Right renal cortex interstitium (tissue), 3 donors: ENCODE measurements at places on chromosomes 12 and 14. TPM values are rescaled to one million over a fixed set of nuclear protein-coding genes. Genes with fewer than 3 reads are reported as not detected.

DNA sequence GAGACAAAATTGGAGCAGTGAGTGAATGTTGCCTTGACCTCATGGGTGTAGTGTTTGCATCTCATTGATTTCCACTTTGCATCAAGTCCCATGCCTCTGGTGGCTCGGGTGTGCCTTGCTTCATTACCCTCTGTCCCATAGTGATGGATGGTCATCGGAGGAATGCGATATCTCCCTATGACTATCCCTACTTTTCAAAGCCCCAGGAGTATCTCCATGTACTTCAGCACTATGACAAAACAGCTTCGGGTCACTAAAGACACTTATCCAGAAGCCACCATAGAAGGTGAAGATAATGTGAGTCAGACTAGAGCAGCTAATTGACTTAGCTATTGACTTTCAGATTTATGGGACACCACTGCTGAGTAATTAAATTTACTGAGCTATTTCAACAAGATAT, 355.1 kb upstream of the CCDC196 start:
- DNase-seq = no peak

- DNase-seq = no peak
Measured at GRCh38 chr12:210277-211141, 3.4 kb downstream of the SLC6A12 start.

DNA sequence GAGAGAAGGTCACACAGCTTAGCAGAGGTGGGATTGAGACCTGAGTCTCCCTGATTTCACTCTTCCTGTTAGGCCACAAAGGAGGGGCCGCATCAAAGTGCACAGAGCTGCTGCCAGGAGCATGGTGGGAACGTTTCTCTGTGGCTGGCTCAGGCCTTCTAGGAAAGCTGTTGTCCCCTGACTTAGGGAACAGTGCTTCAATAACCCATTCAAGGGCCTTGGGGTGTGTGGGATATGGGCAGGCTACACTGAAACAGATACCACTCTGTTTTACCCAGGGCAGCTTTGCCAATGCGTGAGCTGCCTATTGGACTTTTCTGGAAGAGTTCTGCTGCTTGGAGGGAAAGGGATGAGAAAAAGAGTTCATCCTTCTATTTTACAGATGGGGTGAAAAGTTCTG, 110.0 kb downstream of the ADCK1 start:
- DNase-seq = no peak

- DNase-seq = no peak
Measured at GRCh38 chr12:121982950-121983349, 38.7 kb upstream of the BCL7A start.

SPIC gene
- polyA plus RNA-seq = not detected

SLC7A8 gene
- polyA plus RNA-seq = 86.9 TPM

DNA sequence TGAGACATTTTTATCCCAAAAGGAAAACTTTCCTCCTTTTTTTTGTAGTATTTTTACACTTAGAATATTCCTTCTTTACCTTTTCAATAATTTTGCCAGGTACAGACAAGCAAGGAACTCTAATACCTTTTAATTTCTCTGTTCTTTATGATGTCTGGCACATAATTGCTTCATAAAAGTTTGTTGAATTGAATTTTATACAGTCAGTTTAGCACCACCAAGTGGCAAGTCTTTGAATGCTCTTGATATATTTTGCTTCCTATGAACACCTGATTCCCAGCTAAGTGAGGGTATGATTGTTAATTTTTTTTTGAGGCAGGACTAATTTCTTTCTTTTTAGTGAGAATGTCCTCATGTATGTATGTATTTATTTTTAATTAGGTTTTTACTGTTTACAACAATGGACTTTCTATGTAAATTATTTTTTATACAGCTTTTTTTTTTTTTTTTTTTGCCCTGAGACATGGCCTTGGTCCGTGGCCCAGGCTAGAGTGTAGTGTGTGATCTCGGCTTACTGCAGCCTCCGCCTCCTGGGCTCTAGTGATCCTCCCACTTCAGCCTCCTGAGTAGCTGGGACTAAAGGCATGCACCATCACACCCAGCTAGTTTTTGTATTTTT, 6.9 kb downstream of the TBC1D15 start:
- DNase-seq = no peak

BRF1 gene
- polyA plus RNA-seq = 28.0 TPM

- DNase-seq = no peak
Measured at GRCh38 chr12:84079626-84080025, 833.0 kb downstream of the SLC6A15 start.

GRCh38 chr12:116165036-116165425, 112.5 kb downstream of the MED13L start:
- DNase-seq = no peak

HOXC13 gene
- polyA plus RNA-seq = not detected

ZNF26 gene
- polyA plus RNA-seq = 10.4 TPM

GRCh38 chr12:121379945-121380344, 20.0 kb upstream of the RNF34 start:
- no peak for DNase-seq

DNA sequence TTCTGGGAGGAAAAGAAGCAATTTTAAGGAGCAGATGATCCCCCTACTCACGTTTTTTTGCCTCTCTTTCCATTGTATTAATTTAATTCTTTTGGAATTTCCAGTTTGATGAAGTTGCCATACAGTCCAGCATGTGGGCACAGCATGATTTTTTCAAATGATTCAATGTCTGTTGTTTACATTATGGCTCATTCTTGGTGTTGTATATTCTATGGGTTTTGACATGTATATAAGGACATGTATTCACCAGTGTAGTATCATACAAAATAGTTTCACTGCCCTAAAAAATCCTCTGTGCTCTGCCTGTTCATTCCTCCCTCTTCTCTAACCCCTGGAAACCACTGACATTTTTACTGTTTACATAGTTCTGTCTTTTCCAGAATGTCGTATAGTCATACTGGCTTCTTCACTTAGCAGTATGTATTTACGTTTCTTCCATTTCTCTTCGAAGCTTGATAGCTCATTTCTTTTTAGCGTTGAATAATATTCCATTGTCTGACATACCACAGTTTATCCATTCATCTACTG, 13.3 kb upstream of the KLHDC2 start:
- no peak for DNase-seq

GRCh38 chr12:28059668-28060067, 87.1 kb upstream of the PTHLH start:
- DNase-seq = no peak

- no peak for DNase-seq
Measured at GRCh38 chr12:105324704-105325103, 5.8 kb upstream of the C12orf75 start.

SMCO2 gene
- 0.31 TPM for polyA plus RNA-seq

DNA sequence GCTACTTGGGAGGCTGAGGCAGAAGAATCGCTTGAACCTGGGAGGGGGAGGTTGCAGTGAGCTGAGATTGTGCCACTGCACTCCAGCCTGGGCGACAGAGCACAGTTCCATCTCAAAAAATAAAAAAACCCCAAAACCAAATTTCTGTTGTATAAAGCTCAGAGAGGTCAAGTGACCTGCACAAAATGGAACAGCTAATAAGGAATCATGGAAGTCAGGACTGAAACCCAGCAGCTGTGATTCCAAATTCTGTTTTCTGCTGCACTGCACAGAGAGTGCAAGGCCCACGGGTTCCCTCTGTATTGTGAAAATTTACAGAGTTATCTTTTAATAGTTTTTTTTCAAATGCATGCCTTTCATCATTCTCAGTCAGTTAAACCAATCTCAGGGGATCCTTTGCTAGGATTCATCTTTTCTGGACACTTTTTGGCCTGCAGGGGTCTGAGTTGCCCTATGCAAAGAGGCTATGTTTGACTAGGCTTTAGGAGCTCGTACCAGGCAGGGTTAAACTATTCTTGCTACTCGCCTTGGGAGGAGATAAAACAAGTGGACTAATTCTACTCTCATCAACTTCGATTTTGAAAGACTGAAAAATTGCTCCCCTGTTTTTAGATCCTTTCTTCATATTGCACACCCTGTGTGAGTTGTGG, 26.1 kb upstream of the AACS start:
- no peak for DNase-seq

GRCh38 chr12:52796839-52797528, 1.1 kb upstream of the KRT3 start:
- DNase-seq = no peak

PTGR2 gene
- polyA plus RNA-seq = 26.3 TPM

C12orf60 gene
- polyA plus RNA-seq = 6.2 TPM

GRCh38 chr12:94056419-94057158, 91.8 kb upstream of the PLXNC1 start:
- DNase-seq = no peak

- no peak for DNase-seq
Measured at GRCh38 chr14:24889843-24890242, 160.1 kb downstream of the STXBP6 start.

DNA sequence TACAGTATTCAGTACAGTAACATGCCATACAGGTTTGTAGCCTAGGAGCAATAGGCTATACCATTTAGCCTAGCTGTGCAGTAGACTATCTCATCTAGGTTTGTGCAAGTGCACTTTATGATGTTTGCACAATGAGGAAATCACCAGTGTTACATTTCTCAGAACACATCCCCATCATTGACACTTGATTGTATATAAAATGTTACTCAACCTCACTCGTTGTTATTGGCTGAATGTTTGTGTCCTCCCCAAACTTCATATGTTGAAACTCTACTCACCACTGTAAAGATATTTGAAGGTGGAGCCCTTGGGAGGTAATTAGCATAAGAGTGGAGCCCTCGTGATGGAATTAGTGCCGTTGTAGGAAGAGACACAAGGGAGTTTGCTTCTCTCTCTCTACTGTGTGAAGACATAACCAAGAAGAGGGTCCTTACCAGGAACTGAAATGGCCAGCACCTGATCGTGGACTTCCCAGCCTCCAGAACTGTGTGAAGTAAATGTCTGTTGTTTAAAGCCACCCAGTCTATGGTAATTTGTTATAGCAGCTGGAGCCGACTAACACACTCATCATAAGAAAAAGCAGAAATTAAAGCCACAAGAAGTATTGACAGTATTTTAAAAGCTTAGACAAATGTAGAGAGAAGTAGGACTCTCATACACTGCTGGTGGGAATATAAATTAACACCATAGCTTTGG, 3.2 kb upstream of the MED13L start:
- no peak for DNase-seq

GRCh38 chr12:96077081-96077480, 41.7 kb upstream of the LTA4H start:
- DNase-seq = no peak

DNA sequence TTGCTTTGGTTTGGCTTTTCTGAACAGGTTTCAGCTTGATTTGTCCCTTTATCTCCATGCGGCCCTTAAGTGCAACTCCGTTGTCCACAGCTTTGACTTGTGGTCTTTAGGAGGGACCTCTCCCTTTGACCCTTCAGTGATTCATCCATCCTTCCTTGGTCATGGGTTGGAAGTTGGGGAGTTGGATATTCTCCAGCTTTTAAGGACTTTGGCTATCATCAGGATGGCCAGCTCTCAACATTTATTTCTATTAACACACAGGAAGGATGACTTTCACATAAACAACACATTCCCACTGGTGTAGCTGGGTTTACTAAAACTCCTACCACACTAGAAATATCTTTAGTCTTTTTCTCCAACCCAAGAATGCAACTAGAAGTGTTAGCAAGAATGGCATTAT, 50.9 kb upstream of the E2F7 start:
- DNase-seq = no peak

LTB4R gene
- polyA plus RNA-seq = 2.4 TPM

- no peak for DNase-seq
Measured at GRCh38 chr12:23140710-23141109, 515.7 kb downstream of the ETNK1 start.

WIF1 gene
- 2.0 TPM for polyA plus RNA-seq

DNA sequence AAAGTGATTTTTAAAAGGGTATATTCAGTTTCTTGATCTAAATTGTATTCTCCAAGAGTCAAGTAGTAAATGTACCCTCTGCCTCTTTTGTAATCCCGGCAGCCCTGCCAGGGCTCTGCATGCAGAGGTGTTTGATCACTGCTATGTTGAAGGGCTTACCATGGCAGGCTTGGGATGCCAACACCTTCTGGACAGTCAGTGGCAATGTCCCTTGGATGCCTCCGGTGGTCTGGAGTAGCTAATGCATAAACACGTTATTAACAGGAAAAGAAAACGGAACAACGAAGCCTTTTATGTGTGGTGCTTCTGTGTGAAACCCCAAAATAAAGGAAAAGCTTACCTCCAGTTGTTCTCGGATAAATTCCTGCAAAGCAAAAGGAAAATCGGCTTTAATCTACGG, 19.9 kb downstream of the EIF2B2 start:
- no peak for DNase-seq

OTX2 gene
- polyA plus RNA-seq = not detected

NR1H4 gene
- 14.2 TPM for polyA plus RNA-seq

DNA sequence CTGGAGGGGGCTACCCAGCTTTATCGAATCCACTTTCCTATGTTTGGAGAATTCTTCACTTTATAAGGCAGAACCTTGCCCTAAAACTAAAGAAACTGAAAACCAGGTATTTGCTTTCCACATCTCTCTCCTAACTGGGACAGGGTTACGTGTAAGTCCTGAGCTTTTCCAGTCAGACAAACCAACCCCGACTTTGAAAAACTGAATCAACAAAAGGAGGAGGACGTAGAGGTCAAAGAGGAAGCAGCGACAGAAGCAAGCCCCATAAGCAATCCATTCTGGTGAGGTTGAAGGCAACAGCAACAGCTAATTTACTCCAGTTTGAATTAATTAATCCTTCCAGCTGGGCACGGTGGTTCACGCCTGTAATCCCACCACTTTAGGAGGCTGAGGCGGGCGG, 47.2 kb downstream of the LRP6 start:
- DNase-seq = no peak

DNA sequence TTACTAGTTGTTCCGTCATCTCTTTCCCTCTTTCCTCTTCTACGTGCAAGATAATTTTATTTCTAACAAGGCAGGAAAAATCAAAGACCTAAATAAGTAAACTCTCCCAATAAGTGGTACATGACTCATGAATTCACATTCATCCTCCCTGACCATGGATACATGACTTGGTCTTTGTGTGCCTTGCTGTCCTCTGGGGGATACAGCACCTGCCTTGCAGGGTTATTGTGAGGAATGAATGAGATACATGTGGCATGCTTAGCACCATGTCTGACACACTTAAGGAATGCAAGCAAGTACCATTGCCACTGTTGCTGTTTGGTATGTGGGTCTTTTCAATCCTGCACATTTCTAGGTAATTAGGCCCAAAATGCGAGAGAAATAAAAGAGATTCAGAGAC, 208.4 kb downstream of the DPF3 start:
- DNase-seq = no peak

DNA sequence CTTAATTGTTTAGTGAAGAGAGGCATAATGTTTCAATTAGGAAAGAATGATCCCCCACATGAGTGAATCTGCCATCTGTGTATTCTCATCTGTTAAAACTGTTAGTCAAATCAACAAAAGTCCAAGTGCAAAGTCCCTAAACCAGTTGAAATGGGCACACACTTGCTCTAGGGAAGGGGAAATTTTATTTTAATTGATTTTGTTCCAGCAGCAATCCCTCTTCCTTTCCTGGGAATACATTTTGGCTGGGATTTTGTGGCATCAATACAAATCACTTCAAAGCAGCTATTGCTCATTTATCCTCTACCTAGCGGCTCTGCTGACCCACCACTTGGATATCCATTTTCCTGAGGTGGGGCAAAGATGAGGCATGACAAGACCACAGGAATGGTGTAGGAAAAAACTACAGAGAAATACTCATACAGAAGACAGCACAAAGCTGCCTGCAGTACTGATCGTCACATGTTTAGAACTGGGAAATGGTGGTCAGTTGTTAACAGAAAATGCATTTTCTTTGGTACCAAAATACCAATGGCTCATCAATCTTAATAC, 9.8 kb upstream of the SSTR1 start:
- DNase-seq = no peak

APOLD1 gene
- 8.9 TPM for polyA plus RNA-seq

- DNase-seq = no peak
Measured at GRCh38 chr14:78278464-78279250, 108.5 kb downstream of the NRXN3 start.
